Fibroblast of skin of scalp (primary cell): ENCODE measurements at places on chromosomes 11 and 22.

GRCh38 chr22:19527321-19527721, 3.1 kb upstream of the CLDN5 start:
- DNase-seq: no peak

GRCh38 chr11:33654594-33654993, 46.0 kb downstream of the C11orf91 start:
- DNase-seq: no peak

DNA sequence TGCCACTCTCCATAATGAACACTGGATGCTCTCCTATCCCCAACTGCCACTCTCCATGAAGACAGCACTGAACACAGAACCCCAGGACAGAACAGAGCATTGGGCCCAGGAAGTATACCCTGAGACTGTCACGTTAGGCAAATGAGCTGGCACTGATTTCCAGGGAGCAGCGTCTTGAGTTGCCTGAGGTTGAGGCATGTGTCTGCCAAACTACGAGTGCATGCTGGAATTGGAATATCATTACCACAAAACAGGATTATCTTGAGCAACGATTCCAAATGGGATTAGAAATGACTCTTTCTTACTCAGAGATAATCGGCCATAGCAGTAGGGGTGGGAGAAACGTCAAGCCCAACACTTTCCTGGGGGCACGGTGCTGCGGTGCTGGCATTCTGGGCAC, 39.9 kb downstream of the CLPB start:
- DNase-seq: no peak

GRCh38 chr22:35534091-35534490, 6.5 kb upstream of the RASD2 start:
- DNase-seq: no peak

- no peak for DNase-seq
Measured at GRCh38 chr11:118049771-118050170, 27.1 kb upstream of the TMPRSS4 start.

- peak; percentile 74 for DNase-seq
Measured at GRCh38 chr11:122167100-122167499, 51.1 kb upstream of the BLID start.

- no peak for DNase-seq
Measured at GRCh38 chr11:98940913-98941312, 79.8 kb upstream of the CNTN5 start.

DNA sequence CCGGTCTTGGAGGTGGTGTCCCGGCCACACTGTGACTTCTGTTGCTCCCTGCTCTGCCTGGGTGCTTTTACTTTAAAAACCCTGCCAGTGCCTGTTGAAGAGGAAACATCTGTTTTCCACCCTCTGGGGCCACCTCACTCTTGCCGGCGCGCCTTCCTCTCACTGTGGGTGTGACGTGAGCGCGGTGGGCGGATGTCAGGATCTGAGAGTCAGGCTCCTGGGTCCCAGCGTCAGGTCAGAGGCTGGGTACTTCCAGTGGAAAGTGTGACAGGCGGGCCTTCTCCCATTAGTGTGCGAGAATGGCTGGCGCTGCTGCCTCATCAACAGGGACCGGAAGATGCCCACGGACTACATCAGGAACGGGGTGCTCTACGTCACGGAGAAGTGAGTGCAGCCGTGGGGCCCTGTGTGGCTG, 54.2 kb downstream of the GRAMD4 start:
- DNase-seq: peak; percentile 13

GRCh38 chr22:25051073-25051472, 98.6 kb downstream of the KIAA1671 start:
- DNase-seq: no peak

DNA sequence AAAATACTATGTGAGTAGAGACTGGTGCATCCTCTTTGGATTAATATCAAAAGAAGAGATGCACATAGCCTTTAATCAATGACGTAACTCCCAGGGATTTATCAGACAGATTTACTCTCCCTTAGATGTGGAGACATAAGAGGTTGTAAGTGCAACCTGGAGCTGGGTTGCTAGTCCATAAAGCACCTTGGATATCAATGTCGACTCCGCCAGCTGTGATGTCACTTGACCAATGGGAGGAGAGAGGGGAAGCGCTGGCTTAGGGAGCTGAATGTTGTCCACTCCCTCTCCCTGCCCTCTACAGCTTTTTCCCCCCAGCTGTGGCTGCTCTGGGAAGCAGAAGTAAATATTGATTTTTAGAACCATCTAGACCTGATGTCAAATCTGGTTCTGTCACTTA, 28.9 kb upstream of the TMEM86A start:
- DNase-seq: no peak

- DNase-seq: no peak
Measured at GRCh38 chr22:44846726-44847275, 94.4 kb downstream of the ARHGAP8 start.
